Activated CD8-positive, alpha-beta memory T cell treated with anti-CD3 and anti-CD28 coated beads, Interleukin-2, amount 10 ng/mL, durations not matched to agents 7 days and 5 days (primary cell): ENCODE measurements at places on chromosomes 16 and 17.

DNA sequence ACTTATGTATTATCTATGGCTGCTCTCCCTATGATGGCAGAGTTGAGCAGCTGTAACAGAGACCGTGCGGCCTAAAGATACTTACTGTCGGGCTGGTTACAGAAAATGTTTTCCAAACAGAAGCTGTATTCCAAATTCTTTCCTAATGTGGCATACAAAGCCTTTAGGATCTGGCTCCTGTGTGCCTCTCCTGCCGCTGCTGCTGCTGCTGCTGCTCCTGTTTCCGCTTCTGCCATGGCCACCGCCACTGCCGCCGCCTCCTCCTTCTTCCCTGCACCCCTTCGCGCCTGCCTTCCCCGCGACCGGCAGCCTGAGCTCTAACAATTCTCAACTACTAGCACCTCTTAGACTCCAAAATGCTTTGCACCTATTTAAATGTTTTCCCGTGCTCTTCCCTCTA, 263.9 kb upstream of the TBX2 start:
- DNase-seq: no peak

- no peak for DNase-seq
These were observed 13.7 kb downstream of the SHCBP1 start for GRCh38 chr16:46607529-46607928.

DNA sequence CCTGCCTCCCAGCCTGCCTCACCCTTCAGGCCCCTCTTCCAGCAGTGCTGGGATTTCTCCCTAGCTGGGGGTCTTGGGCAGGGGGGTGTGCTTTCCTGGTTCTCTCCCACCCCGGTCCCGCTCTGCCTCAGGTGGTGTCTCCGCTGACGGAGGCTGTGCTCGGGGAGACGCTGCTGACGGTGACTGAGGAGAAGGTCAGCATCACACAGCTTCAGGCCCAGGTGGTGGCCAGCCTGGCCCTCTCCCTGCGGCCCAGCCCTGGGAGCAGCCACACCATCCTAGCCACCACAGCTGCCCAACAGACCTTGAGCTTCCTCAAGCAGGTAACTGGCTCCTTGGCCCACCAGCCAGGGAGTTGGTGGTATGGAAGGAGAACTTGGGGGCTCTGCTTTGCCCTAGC, 56.5 kb downstream of the TMEM132E start:
- no peak for DNase-seq

GRCh38 chr17:45197555-45198334, 23.9 kb upstream of the FMNL1 start:
- peak; percentile 90 for DNase-seq

- DNase-seq: no peak
These were observed 33.1 kb downstream of the ZNF423 start for GRCh38 chr16:49822649-49823370.

GRCh38 chr16:72172105-72173034, at the start of gene PMFBP1:
Gene PMFBP1, minus strand, starts transcription at chr16:72172155. Its CDS starts 947 bp downstream, at chr16:72171208.
- DNase-seq: peak; percentile 43

- no peak for DNase-seq
These were observed 84.8 kb upstream of the TNRC6C start for GRCh38 chr17:77873500-77874302.
